ENCODE measurements at places on chromosomes 1 and 21.

- H3K4me3 ChIP-seq: no peak overlapping the region
- no peak overlapping the region for H3K27ac ChIP-seq
- H3K4me1 ChIP-seq: no peaks in the 10 kb centered on the region
- H3K27me3 ChIP-seq: no peaks in the 10 kb centered on the region
These were observed 13.9 kb downstream of the PLA2G2F start for GRCh38 chr1:20153000-20153418.

DNA sequence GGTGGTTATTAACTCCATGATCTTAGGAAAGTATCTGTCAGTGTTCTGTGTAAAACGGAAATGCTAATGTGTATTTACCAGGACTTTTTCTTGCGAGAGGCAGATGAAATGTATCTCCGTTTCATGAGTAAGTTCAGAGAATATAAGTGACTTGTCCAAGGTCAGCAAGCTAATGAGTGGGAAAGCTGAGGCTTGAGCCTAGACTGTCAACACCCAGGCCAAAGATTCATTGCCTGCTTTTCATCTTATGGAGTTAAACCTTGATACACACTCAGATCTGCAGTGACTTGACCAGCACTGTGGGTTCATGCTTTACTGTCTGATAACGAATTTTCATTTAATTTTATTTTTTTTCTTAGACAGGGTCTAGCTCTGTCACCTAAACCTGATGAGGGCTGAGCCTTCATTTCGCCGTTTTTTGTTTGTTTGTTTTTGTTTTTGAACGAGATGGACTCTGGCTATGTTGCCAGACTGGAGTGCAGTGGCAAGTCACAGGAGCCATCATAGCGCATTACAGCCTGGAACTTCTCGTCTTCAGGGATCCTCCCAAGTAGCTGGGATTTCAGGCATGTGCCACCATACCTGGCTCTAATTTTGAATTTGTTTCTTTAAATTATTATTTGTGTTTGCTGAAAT lies 918 bp upstream of the JTB start:
- peak overlapping the region; percentile 90 for H3K4me3 ChIP-seq
- no peak for DNase-seq
- H3K27ac ChIP-seq: peak overlapping the region; percentile 92
- peaks cover 6% of the 10 kb centered on the region for H3K4me1 ChIP-seq
- peaks cover 31% of the 10 kb centered on the region for H3K36me3 ChIP-seq

- no peaks in the 10 kb centered on the region for H3K36me3 ChIP-seq
- DNase-seq: no peak
- H3K4me1 ChIP-seq: no peaks in the 10 kb centered on the region
These were observed 50.9 kb downstream of the PRDM15 start for GRCh38 chr21:41827951-41828883.

- no peaks in the 10 kb centered on the region for H3K27me3 ChIP-seq
- H3K4me1 ChIP-seq: no peaks in the 10 kb centered on the region
- H3K27ac ChIP-seq: no peak overlapping the region
- no peaks in the 10 kb centered on the region for H3K36me3 ChIP-seq
- no peak for DNase-seq
- H3K4me3 ChIP-seq: no peak overlapping the region
These were observed 235.2 kb downstream of the FAM72C start for GRCh38 chr1:143736562-143736961.

DNA sequence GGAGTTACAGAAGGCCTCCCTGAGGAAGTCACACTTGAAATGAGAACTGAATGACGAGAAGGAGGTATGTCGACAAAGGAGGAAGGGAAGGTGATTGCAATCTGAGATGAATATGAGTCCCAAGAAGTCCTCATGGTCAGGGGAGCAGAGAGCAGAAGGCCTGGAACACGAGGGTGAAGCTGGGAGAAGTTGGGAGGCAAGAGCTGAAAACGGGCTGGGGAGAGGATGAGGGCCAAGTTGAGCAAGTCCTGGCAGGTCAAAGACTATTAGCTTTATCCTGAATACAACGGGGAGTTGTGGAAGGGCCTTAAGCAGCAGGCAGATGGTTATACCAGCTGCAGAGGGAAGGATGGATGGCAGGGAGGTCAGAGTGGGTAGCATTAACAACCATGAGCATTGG lies 89.5 kb downstream of the KCNJ15 start:
- H3K4me1 ChIP-seq: peaks cover 11% of the 10 kb centered on the region
- H3K27me3 ChIP-seq: no peaks in the 10 kb centered on the region
- H3K36me3 ChIP-seq: no peaks in the 10 kb centered on the region
- DNase-seq: no peak

- peak overlapping the region; percentile 13 for H3K27ac ChIP-seq
- H3K4me1 ChIP-seq: no peaks in the 10 kb centered on the region
- H3K4me3 ChIP-seq: no peak overlapping the region
- H3K36me3 ChIP-seq: no peaks in the 10 kb centered on the region
These were observed 22.5 kb downstream of the CEP350 start for GRCh38 chr1:179976970-179977651.

- DNase-seq: peak; percentile 36
- no peaks in the 10 kb centered on the region for H3K36me3 ChIP-seq
- H3K27me3 ChIP-seq: no peaks in the 10 kb centered on the region
- no peaks in the 10 kb centered on the region for H3K4me1 ChIP-seq
- H3K4me3 ChIP-seq: peak within 1 kb of the TSS; percentile 87
These were observed at the start of gene RNPC3 for GRCh38 chr1:103525607-103526507. RNPC3 (plus strand) TSS chr1:103525699; CDS start chr1:103526071, 372 bp downstream.

GRCh38 chr1:151908228-151908691 lies 1.1 kb downstream of the THEM4 start:
- H3K36me3 ChIP-seq: no peaks in the 10 kb centered on the region
- DNase-seq: no peak
- H3K27ac ChIP-seq: no peak overlapping the region

DNA sequence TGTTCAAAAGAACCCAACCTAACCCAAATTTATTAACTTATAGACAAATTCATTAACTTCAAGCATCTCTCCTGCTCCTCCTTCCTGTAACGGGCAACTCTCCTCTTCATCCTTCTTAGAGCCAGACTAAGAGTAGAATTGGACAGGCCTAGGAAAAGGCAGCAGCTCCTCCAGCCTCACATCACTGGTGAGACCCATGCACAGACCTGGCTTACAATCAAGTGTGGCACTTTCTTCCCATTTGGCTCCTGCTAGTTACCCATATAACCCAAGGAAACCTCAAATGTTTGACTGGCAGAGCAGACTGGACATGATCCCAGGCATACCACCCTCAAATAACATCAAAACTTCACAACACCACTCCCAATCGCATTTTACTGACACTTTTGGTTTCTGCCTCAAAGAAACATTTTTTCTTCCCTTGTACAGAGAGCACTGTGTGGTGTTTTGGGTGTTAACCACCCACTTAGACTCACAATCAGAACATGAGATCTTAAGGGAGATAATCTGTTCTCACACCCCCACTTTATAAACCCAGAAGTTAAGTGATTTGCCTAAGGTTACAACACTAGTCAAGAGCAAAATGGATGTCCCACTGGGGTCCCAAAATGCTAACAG lies 101.4 kb downstream of the SIPA1L2 start:
- no peak for DNase-seq
- no peak overlapping the region for H3K27ac ChIP-seq
- H3K27me3 ChIP-seq: no peaks in the 10 kb centered on the region
- H3K4me3 ChIP-seq: no peak overlapping the region
- H3K4me1 ChIP-seq: no peaks in the 10 kb centered on the region

- no peaks in the 10 kb centered on the region for H3K36me3 ChIP-seq
- H3K4me1 ChIP-seq: peaks cover 10% of the 10 kb centered on the region
- DNase-seq: peak; percentile 89
- peak overlapping the region; percentile 35 for H3K27ac ChIP-seq
These were observed 11.0 kb upstream of the TNFRSF8 start for GRCh38 chr1:12052008-12052573.

- H3K27ac ChIP-seq: no peak overlapping the region
- no peaks in the 10 kb centered on the region for H3K27me3 ChIP-seq
- H3K4me3 ChIP-seq: no peak overlapping the region
- H3K4me1 ChIP-seq: no peaks in the 10 kb centered on the region
These were observed 450.7 kb downstream of the PTPRC start for GRCh38 chr1:199089393-199090122.

GRCh38 chr1:156693848-156694689 lies 11.3 kb downstream of the CRABP2 start:
- peaks cover 8% of the 10 kb centered on the region for H3K27me3 ChIP-seq
- no peak overlapping the region for H3K27ac ChIP-seq
- H3K4me3 ChIP-seq: no peak overlapping the region
- peaks cover 3% of the 10 kb centered on the region for H3K4me1 ChIP-seq

- H3K36me3 ChIP-seq: no peaks in the 10 kb centered on the region
- peak; percentile 48 for DNase-seq
- no peak overlapping the region for H3K4me3 ChIP-seq
- H3K27ac ChIP-seq: peak overlapping the region; percentile 15
- H3K27me3 ChIP-seq: no peaks in the 10 kb centered on the region
These were observed 103.8 kb downstream of the TOMM20 start for GRCh38 chr1:235024711-235025421.

DNA sequence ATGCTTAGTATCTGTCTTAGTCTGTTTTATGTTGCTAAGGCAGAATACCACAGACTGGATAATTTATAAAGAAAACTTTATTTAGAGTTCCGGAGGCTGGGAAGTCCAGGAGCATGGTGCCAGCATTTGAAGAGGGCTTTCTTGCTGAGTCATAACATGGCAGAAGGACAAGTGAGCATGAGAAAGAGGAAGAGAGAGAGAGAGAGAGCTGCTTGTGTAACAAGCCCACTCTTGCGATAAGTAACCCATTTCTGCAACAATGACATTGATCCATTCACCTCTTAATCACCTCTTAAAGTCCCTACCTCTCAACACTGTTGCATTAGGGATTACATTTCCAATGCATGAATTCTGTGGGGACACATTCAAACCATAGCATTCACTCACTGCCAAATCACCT lies 11.7 kb upstream of the MYOCOS start:
- no peaks in the 10 kb centered on the region for H3K4me1 ChIP-seq
- H3K27ac ChIP-seq: no peak overlapping the region
- H3K27me3 ChIP-seq: no peaks in the 10 kb centered on the region

DNA sequence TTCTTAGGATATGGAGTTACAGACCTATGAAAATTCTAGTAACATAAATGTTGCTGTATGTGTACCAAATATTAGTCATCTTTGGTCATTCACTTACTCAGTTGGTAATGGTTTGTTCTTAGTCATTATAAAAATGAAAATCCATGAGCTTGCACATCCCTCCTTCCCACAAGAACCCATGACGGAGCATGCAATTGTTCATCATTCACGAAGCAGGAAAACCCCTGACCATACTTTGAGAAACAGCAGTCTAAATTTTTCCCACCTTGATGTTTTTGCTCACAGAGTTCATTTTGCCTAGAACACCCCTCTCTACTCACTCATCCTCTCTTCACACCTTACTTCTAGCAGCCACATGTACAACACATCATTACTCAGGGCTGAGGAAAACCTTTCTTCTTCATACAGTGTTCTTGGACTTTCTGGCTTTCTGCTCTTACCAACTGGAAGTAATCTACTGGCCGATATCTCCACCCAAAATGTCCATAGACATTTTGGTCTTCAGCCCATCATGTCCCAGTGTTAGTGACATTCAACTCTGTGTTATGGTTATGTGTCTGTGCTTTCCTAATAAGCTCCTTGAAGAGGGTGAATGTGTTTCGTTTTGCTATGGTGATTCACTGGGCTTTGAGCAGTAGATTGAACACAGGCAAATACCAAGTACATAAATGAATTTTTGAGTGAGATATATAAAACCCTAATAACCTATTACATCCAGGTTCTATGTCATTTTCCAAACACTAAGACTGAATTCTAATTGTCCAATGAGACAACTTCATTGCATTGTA lies 189.9 kb downstream of the ZC3H11B start:
- no peak for DNase-seq
- no peaks in the 10 kb centered on the region for H3K27me3 ChIP-seq
- no peaks in the 10 kb centered on the region for H3K4me1 ChIP-seq
- no peak overlapping the region for H3K27ac ChIP-seq
- H3K36me3 ChIP-seq: no peaks in the 10 kb centered on the region
- H3K4me3 ChIP-seq: no peak overlapping the region

GRCh38 chr1:201535046-201535918 lies 3.6 kb upstream of the NAV1 start:
- DNase-seq: peak; percentile 82
- no peaks in the 10 kb centered on the region for H3K36me3 ChIP-seq
- H3K27ac ChIP-seq: peak overlapping the region; percentile 88
- H3K4me3 ChIP-seq: no peak overlapping the region

DNA sequence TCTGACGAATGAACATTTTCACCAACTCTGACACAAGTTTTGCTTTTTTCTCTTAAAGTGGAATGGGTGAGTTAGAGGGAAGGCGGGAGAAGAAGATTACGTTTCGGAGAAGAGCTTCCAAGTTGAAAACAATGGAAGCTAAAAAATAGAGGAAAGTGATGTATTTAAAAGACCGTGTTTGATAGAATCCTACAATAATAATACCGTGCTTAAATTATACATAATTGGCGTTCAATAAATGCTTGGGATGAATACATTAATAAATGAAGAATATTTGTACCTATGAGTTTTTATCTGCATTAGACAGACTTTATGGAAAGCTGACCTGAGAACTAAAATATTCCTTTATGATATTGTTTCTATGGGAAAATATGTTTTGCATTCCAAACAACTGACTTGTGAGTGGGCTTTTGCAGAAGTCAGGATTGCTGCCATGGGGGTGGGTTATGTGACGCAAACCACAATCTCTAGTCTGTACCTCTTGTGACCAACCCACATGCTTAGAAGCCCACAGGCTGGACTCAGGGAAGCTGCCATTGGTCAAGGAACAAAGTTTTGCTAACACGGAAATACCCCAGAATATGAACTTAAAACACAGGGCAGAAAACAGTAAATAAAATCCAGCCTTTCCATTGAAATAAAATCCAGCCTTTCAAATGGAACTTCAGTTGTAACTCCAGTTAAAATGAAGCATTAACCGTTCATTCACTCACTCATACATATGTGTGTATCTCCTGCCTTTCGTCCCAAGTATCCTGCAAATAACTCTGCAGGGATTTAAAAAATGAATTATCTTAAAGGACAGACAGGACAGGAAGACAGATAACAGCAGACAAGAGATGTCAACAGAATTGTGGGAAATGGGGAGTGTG lies 21.3 kb upstream of the ATF3 start:
- H3K4me1 ChIP-seq: no peaks in the 10 kb centered on the region
- peaks cover 4% of the 10 kb centered on the region for H3K27me3 ChIP-seq
- no peak for DNase-seq

DNA sequence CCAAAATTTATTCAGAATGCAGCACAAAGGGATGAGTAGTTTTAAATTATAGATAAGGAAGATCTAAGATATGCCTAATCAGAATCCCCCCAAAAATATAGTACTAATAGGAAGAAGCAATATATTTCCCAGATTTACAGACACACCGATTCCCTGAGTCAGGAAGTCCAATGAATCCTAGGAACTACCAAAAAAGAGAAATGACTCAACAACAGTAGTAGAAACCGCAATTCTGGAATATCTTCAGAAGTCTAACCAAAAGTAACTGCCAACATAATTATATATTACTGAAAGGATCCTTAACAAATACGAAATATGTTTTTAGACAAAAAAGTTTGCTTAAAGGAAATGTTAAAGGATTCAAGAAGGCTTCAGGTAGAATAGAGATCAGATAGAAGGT lies 10.3 kb downstream of the AHCTF1 start:
- no peak for DNase-seq
- no peaks in the 10 kb centered on the region for H3K4me1 ChIP-seq
- peaks cover 15% of the 10 kb centered on the region for H3K36me3 ChIP-seq
- no peaks in the 10 kb centered on the region for H3K27me3 ChIP-seq
